ENCODE measurements at places on chromosomes 7 and 10. TPM values are rescaled to one million over a fixed set of nuclear protein-coding genes. Genes with fewer than 3 reads are reported as not detected.

MYL10 gene
- not detected for total RNA-seq

ASB10 gene
- total RNA-seq = not detected

CPN1 gene
- total RNA-seq = not detected

AKR1C1 gene
- total RNA-seq = 0.56 TPM

GNAT3 gene
- not detected for total RNA-seq

PRSS1 gene
- not detected for total RNA-seq

- no peak for DNase-seq
- H3K27me3 ChIP-seq = no peaks in the 10 kb centered on the region
- no peak overlapping the region for H3K4me3 ChIP-seq
- peaks cover 17% of the 10 kb centered on the region for H3K36me3 ChIP-seq
Measured at GRCh38 chr10:30349967-30350735, 1.1 kb upstream of the MTPAP start.

GRCh38 chr7:45703373-45703821 lies 129.2 kb downstream of the ADCY1 start:
- no peak overlapping the region for H3K4me3 ChIP-seq
- H3K4me1 ChIP-seq = no peaks in the 10 kb centered on the region
- H3K27me3 ChIP-seq = peaks cover 1% of the 10 kb centered on the region
- H3K27ac ChIP-seq = no peak overlapping the region
- no peak for DNase-seq
